ENCODE measurements at places on chromosomes 4 and X.
A peak's percentile ranks its signal among the peaks of the same experiment; 100 is the strongest.

DNA sequence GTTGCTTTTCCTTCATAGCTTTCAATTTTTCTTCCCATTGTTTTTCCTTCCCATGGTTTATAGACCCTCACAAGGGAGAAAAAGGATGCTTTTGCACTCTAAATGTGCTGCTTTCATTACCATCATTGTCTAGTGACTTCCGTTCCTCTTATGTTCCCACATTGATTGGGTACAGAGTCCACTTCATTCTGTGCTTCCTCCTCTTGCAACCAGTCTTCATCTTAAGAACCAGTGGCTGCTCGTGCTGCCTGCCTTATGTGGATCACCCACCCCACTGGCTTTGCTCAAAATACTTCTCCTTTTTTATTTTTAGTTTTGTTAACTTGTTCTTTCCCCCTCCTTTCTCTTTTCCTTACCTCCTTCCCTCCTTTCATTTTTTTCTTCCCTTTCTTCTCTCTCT, 76.5 kb upstream of the BOD1L1 start:
- DNase-seq = no peak

DNA sequence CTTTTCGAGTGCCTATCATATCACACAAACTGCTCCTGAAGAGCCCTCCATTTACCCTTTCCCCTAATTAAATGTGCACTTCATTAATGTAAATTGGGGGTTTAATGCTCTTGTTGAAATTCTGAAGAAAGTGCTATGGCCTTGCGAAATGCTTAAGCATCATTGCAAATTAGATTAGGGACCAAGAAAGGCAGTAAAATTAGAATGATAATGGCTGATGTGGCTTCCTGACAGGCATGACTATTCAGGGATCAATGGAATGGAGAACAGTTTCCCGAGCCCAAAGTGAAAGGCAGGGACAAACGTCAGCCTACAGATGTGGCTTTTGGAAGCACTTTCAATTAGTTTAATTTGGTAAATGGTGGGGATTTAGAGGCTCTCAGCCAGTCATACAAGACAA, 120.1 kb downstream of the NKX6-1 start:
- DNase-seq = no peak

GRCh38 chr4:7054106-7054880, 11.1 kb downstream of the TADA2B start:
- no peak for DNase-seq

GRCh38 chrX:8245411-8245810, 74.3 kb upstream of the VCX2 start:
- DNase-seq = no peak

GRCh38 chr4:145218251-145218650, 37.9 kb upstream of the OTUD4 start:
- no peak for DNase-seq

- DNase-seq = peak; percentile 61
Measured at GRCh38 chrX:47366041-47366722, 4.2 kb upstream of the ZNF157 start.

DNA sequence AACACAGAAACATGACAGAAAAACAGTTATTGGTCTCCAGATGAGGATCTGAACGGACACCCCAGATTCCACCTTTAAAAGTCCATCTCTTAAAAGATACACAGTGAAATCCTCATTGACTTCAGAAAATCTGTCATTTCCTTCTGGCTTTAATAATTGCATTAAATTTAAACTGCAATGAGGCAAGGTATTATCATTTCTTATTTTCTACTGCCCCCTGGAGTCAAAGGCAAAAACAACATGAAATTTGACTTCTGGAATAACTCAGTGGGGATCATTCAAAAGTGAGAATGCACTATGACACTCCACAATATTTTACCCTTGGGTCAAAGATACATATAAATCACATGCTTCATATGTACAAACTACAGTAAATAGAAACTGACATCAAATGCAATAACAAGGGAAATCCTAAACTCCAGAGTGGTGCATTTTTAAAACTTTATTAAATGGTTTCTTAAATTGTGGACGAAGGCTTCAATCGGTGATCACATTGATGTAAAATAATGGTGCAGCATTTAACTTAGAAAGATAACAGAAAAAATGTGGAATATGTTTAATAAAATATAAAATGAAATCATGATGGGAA, 56.4 kb upstream of the SPANXN1 start:
- DNase-seq = no peak

DNA sequence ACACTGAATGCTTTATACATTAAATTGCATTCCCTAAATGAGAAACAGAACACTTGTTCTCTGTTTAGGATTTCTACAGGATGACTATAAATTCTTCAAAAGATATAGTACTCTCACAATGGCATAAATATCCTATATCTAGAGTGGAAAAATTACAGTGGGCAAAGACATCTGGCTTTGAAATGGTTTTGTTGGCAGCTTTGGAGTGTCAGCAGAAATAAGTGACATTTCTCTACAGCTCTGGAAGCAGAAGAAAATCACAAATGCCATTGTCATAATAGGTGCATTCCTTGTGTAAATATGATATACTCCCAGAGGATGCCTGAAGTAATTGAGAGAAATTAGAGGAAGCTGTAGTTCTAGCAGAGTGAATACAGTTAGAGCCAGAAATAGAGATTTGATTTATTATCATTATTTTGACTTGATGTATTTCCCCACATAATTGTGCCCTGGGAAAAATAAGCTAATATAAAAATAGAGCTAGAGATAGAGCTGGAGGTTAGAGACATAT, 95.9 kb upstream of the GALNTL6 start:
- no peak for DNase-seq

DNA sequence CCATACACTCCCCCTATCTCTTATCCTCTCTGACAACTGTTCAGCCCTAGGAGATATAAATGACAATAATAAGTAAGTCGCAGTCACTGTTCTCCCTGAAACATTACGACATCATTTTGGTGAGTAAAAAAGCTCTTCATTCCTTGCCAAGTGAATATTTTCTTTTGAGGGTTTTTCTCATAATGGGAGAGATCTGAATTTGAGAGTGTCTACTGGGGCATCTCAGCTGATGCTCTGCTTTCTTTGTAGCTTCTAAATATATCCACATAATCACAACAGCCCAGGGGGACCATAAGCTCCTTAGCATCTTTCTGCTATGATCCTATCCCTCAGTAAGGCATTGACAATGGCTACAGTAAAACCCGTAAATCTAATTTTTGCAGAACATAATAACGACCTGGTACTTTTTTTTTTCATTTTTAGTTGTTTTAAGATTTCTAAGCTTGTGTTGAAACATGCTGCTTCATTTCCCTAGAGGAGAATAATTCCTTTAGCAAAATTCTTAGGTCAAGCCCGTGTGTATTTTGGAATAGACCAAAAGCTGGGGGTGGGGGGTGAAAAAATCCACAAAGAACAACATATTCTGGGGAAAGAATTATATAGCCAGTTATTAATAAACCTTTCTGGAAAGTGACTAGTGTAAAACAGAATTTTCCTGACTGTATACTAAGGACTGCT, 78.1 kb upstream of the GPM6B start:
- DNase-seq = no peak

- no peak for DNase-seq
Measured at GRCh38 chrX:100274916-100275315, 135.2 kb downstream of the PCDH19 start.

All from CD4-positive, alpha-beta T cell (primary cell).